ENCODE measurements at places on chromosomes 3 and 15.
A peak's percentile ranks its signal among the peaks of the same experiment; 100 is the strongest.

DNA sequence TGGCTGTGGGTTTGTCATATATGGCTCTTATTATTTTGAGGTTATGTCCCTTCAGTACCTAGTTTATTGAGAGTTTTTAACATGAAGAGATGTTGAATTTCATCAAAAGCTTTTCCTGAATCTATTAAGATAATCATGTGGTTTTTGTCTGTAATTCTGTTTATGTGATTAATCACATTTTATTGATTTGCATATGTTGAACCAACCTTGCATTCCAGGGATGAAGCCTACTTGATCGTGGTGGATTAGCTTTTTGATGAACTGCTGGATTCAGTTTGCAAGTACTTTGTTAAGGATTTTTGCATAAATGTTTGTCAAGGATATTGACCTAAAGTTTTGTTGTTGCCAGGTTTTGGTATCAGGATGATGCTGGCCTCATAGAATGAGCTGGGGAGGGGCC, 33.1 kb upstream of the IQCF2 start:
- no peak for DNase-seq

- DNase-seq = no peak
These were observed 162.5 kb downstream of the FNDC3B start for GRCh38 chr3:172201870-172202236.

DNA sequence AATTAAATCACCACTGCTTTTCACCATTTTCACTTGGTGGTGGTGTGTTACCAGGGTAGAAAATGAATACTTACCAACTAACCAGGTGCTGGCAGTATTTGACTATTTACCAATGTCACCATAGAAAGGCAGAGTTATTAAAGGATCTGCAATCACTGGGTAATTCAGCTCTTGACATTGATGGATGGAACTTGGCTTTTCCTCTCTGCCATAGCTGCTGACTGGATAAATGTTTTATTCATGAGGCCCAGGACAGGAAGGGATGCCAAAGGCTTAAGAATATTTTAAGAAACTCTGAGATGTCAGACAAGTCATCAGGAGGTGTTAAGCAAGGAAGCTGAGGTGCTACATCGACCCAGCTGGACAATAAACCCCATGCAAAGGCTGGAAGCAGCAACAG, 495.5 kb upstream of the CFAP20DC start:
- DNase-seq = no peak

DNA sequence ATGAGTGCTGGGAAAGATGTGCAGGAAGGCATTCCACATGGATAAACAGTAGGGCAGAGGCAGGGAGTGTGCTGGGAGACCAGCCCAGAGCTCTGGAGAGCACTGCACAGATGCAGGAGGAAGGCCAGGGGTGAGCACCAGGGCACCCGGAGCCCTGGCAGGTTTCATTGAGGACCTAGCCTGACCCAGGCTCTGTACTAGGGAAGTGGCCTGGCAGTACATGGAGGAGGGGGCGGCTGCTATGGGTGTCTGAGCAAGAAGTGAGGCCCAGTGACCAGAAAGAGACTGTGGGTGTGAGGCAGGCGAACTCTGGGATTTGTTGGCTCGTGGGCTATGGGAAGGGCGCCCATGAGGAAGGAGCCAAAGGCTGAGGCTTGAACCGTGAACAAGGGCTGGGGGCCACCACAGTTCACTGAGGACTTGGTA, 139.1 kb downstream of the DNAJB8 start:
- DNase-seq = no peak

DNA sequence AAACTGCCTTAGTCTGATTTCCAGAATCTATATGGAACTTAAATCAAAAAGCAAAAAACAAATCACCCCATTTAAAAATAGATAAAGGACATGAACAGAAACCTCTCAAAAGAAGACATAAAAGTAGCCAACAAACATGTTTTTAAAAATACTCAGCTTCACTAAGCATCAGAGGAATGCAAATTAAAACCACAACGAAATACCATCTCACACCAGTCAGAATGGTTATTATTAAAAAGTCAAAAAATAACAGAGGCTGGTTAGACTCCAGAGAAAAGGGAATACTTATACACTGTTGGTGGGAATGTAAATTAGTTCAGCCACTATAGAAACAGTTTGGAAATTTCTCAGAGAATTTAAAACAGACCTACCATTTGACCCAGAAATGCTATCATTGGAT, 367.9 kb downstream of the ZIC4 start:
- no peak for DNase-seq

DNA sequence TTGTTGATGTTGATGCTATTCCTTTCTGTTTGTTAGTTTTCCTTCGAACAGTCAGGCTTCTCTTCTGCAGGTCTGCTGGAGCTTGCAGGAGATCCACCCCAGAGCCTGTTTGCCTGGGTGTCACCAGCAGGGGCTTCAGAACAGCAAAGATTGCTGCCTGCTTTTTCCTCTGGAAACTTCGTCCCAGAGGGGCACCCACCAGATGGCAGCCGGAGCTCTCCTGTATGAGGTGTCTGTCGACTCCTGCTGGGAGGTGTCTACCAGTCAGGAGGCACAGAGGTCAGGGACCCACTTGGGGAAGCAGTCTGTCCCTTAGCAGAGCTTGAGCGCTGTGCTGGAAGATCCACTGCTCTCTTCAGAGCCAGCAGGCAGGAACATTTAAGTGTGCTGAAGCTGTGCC, 303.2 kb downstream of the ZIC1 start:
- no peak for DNase-seq

DNA sequence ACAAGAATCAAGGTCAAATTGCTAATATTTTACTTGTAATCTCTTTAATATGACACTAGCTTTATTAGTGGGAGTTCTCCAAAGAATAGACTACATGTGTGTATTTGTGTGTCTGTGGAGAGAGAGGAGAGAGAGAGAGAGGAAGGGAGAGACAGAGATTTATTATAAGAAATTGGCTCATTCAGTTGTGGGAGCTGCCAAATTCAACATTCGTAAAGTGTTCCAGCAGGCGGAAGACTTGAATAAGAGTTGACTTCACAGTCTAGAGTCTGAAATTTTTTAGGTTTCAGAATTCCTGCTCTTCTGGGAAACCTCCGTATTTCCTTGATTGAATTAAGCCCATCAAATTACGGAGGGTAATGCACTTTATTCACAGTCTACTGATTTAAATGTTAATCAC, 4.7 kb upstream of the CLDN1 start:
- no peak for DNase-seq

DNA sequence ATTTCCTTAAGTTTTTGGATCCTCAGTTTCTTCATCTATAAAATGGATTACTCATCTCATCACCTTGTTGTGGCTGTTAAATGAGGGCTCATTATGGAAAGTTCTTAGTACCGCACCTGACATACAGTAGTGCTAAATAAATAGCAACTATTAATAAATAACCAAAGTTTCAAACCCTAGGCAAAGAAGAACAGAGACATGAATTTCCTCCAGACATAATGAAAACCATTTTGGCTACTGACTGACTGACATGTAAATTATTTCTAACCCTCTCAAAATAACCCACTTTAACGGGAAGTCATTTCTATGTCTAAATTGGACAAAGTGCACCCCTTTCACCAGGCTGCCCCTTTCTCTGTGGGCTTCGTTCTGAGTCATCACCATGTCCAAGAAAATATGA, 17.4 kb upstream of the KLHL6 start:
- no peak for DNase-seq

DNA sequence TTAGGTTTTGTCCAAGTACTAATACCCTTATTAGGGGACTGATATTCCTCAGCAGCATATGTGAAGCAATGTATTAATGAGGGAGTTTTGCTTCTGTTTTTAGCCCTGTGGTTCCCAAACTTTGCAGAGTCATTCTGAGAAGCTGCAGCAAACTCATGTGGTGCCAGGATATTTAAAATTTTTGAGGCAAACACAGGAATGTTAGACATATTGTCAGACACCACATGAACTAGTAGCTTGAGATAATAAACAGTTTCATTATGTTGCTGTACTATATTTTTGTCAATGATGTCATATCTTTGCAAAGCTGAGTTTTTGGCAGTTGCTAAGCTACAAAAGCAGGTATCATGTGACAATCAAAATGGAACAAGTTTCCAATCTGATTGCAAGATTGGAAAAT, 36.6 kb downstream of the ATP6V1A start:
- no peak for DNase-seq

DNA sequence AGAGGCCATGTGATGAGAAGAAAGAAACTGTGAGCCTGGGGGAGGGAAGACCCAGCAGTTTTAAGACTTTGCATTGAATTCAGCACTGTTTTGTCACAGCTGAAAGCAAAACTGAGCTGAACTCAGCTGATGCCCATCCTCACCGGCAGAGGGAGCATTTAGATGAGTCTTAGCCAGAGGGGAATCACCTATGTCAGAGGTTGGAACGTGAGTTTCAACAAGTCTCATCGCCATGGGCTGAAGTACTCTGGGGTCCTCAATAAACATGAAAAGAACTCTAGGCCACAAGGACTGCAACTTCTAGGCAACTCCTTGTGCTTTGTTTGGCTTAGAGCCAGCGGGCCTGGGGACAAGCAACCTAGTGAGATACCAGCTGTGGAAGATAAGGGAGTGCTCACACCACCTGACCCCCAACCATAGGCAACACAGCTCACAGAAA, 324.5 kb downstream of the TBL1XR1 start:
- DNase-seq = peak; percentile 44

DNA sequence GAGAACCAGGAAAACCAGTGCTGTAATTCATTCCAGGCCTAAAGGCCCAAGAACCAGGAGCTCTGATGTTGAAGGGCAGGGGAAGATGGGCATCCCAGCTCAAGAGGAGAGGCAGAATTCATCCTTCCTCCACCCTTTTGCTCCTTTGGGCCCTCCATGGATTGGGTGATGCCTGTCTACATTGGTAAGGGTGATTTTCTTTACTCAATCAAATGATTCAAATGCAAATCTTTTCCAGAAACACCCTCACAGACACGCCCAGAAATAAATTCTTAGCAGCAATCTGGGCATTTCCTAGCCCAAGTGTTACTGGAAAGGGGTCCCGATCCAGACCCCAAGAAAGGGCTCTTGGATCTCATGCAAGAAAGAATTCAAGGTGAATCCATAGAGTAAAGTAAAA, 17.6 kb upstream of the APOD start:
- no peak for DNase-seq

- no peak for DNase-seq
These were observed 120.0 kb upstream of the CTDSPL start for GRCh38 chr3:37741644-37742043.

DNA sequence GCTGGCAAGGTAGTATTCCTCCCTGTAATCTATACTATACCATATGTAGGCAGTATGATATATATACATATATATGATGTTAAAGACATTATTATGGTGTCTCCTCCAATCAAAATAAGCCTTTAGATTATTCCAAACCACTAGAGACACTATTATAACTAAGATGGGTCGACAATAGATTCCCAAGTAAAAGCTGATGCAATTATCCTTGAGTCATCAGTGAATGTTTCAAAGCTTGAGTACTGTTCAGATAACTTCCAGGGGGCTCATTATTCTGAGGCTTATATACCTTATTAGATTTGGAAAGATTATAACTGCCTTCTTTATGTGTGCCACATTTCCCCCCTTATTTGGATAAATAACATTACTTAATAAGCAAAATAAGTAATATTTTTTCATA, 11.9 kb upstream of the C3orf38 start:
- no peak for DNase-seq

- DNase-seq = no peak
These were observed 38.3 kb downstream of the RSRC1 start for GRCh38 chr3:158148218-158148617.

DNA sequence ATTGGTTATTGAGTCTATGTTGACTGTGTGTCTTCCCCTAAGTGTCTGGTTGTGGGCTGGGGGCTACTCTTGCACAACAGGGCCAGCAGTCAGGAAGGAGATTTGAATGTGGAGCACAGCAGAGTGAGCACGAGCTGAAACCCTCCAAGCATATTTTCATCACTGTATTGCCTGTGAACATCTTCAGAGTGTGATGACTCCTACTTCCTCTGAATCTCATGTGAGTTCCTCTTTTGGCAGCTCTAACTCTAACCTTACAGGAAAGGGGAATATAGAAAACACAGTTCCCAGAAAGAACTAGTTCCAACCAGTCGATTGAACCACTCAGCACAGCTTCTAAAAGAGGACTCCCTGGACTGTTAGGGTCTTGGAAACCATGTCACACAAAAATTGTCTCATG, 211.6 kb downstream of the RAP2B start:
- no peak for DNase-seq

GRCh38 chr3:194313560-194314387, 37.4 kb downstream of the CPN2 start:
- DNase-seq = no peak

DNA sequence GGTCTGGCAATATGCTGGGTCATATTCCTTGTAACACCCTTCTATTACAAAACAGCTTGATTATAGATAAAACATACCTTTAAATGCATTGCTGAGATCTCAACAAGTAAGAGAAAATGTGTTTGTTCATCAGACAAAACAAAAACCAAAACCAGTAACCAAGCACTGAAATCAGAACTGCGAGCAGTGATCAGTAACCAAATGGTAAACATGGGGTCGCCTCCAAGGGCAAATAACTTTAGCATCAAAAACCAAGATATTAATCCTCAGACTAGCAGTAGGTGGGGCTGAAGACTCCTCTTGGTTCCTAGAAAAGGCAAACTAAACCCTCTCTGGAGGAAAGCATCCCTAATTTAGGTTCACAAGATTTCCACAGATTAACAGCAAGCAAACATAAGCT, 6.6 kb upstream of the HESX1 start:
- no peak for DNase-seq

DNA sequence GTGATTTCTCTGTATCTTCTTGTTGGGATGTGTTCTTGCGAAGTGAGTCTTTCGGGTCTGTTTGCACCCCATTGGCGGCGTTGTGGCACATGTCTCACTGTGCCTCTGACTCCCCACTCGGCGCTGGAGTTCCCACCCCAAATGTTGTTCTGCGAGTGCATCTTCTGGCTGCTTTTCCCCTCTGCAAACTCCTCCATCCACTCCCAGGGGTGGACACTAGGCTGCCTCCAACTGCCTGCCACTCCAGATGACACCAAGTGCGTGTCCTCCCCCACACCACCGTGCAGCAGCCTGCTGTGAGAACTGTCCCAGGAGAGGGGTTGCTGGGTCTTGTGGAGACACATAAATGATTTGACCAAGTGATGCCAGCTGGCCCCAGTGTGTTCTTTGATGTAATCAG, 17.6 kb downstream of the EFCC1 start:
- DNase-seq = no peak

GRCh38 chr3:129289201-129289921, 10.7 kb downstream of the HMCES start:
- no peak for DNase-seq

DNA sequence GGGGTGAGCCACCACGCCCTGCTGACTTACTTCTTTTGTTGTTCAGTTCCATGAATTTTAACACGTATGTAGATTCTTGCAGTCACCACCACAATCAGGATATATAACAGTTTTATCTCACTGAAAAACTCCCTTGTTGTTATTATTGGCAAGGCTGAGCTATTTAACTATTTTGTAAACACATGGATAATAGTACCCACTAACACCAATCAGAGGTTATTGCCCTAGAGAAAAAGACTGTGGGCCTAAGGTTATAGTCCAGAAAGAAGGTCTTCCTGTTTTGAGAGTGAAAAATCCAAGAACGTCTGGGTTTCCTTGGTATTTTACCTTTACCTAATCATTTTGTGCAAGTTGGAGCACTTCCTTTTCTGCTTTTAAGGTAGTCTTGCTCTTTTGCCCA, 9.5 kb downstream of the ZWILCH start:
- no peak for DNase-seq
